ENCODE measurements at places on chromosomes 16 and 17.

- no peak for DNase-seq
Observed at GRCh38 chr16:80449392-80449791, 91.4 kb upstream of the DYNLRB2 start.

DNA sequence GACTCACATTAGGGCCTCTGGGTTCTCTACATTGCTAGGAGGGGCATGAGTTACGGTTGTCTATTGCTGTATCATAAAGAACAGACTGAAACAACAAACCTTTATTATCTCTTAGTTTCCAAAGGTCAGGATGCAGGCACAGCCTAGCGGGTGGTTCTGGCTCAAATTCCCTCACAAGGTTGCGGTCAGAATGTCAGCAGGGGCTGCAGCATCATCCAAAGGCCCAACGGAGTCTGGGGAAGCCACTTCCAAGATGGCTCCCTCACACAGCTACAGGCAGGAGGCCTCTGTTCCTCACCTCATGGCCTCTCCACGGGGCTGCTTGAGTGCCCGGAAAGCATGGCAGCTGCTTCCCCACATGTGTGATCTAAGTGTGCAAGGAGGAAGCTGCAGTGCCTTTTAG lies 29.6 kb upstream of the ZFPM1 start:
- no peak for DNase-seq

GRCh38 chr17:49114703-49115102 lies 17.9 kb upstream of the B4GALNT2 start:
- no peak for DNase-seq

GRCh38 chr16:49019831-49020230 lies 261.8 kb downstream of the CBLN1 start:
- no peak for DNase-seq

GRCh38 chr17:81013642-81014041 lies 21.3 kb upstream of the BAIAP2 start:
- no peak for DNase-seq

DNA sequence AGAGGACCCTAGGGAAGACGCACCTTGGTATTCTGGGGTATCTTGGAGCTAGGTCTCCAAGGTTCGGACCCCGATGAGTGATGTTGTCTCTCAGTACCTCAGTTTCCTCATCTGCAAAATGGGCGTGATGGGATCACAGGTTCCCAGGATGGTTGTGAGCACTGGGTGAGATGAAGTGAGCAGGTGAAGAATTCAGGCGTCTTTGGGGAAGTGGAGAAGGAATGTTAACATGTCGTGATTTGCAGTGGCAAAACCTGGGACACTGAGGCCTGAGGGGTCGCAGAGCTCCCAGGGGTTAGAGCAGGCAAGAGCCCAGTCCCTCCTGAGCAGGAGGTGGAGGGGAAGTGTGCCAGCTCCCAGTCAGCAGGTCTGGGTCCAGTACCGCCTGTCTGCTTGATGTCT lies 215.1 kb upstream of the GSE1 start:
- no peak for DNase-seq

DNA sequence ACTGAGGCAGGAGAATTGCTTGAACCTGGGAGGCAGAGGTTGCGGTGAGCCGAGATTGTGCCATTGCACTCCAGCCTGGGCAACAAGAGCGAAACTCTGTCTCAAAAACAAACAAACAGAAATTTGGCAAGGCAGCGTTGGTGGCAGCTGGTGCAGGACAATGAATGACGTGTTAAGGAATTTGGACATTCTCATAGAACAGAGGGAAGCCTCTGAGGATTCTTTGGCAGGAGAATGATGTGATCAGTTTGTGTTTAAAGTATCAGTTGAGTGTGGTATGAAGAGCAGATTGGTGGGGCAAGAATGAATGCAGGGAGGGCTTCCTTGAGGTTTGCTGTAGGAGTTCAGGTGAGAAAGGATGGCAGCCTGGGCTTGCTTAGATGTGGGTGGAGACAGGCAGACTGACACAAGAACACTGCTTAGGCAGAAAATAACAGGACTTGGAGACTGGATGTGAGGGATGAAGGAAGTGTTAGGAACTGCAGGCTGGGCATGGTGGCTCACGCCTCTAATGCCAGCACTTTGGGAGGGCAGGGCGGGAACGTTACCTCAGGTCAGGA lies 4.8 kb downstream of the CYB5D2 start:
- no peak for DNase-seq

DNA sequence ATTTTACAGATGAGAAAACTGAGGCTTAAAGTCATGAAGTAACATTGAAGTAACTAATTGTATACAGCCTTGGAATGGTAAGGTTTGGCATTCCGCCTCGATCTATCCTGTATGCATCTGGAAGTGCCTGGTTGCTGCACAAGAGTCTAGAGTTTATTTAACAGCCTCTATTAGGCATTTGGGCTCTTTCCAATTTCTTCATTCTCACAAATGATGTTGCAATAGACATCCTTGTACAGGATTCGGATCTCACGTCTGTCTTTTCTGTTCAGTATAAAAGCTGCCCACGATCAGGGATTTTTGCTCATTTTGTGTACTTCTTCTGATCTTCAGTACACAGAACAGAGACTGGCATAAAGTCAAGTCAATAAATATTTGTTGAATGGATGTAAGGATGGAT lies 100.5 kb downstream of the AIPL1 start:
- DNase-seq: no peak

DNA sequence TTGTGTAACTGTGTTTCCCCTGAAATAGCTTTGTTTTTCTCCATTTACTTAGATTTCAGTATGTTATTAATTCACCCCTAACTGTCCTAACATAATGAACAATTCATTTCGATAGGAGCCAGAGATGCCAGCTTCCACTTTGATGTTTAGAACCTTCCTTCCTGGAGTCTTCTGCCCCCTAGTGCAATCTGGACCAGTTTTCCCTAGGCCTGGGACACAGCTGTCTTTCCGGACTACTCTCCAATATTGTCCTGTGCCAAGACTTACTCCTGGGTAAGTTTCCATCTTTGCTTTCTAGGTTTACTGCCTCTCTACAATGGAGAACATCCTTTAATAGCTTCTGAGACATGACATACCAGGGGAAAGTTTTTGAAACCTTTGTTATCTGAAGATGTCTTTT lies 12.8 kb downstream of the RECQL5 start:
- no peak for DNase-seq

DNA sequence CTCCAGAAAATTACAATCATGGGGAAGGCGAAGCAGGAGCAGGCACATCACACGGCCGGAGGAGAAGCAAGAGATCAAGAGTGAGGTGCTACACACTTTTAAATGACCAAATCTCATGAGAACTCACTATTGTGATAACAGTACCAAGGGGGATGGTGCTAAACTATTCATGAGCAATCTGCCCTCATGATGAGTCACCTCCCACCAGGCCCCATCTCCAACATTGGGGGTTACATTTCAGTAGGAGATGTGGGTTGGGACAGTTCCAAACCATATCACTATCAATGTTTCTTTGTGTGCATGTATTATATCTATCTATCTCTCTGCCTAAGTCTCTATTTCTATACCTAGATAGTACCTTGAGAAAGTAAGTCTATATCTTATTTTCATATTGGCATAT lies 724.8 kb downstream of the CDH11 start:
- no peak for DNase-seq

- no peak for DNase-seq
Observed at GRCh38 chr17:78040440-78041385, 82.2 kb downstream of the TNRC6C start.

- no peak for DNase-seq
Observed at GRCh38 chr17:29557085-29557738, 9.6 kb downstream of the ABHD15 start.

- DNase-seq: no peak
Observed at GRCh38 chr16:47310792-47311211, 150.1 kb downstream of the ITFG1 start.

- no peak for DNase-seq
Observed at GRCh38 chr17:78429618-78429995, 51.2 kb downstream of the PGS1 start.

DNA sequence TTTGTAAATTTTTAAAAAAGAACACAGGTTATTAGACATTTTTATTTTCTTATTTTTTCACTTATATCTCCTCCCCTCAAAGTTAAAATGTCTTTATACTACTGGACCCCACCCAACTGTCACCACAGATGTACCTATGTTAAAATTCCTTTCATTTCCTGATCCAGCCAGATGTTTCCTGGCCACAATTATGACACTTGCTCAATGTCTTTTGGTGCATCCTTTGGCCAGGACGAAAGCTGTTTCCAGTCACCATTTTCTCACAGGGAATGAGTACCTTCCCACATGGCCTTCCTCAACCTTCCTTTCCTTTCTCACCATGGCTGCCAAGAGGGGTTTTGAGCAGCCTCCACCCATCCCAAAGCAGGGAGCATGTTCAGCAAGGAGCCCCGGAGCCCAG lies 365.7 kb upstream of the MAF start:
- no peak for DNase-seq

- no peak for DNase-seq
Observed at GRCh38 chr16:56329887-56330286, 95.5 kb downstream of the AMFR start.

GRCh38 chr16:19375561-19376158 lies 42.0 kb upstream of the TMC5 start:
- no peak for DNase-seq

GRCh38 chr16:76835339-76835738 lies 355.7 kb upstream of the MON1B start:
- no peak for DNase-seq

- no peak for DNase-seq
Observed at GRCh38 chr16:1913327-1914083, 4.7 kb downstream of the HS3ST6 start.

DNA sequence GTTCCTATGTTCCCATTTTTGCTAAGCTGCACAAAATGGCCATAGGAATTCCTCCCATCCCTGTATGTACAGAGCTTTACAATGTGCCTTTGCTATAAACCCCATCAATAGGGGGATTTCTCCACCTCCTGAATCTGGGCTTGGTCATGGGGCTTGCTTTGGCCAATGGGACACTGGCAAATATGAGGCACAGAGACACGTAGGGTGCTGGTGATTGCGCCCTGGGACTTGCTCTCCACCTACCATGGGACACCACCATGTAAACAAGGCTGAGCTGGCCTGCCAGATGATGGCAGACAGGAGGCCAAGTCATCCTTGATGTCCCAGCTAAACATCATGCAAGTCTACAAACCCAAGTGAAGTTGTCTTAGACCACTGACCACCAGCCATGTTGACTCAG lies 15.3 kb upstream of the ALDH3A1 start:
- DNase-seq: no peak

DNA sequence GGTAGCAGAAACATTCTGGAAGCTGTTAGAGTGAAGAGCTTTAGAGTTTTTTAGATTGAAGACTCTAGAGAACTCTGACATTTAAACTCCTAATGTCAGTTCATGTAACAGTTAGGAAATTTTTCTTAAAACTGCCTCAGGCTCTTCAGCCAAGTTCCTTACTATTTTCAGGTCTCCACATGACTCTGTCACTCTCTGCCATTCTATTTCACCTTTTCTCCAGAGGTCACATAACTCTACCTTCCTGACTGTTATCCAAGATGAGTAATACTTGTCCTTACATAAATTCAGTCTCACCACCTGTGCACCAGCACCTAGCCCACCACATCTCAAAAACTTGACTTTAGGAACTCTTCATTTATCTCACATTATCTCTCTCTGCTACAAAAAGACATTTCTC lies 347.1 kb upstream of the CA10 start:
- no peak for DNase-seq

- DNase-seq: no peak
Observed at GRCh38 chr16:73365016-73365551, 317.2 kb upstream of the ZFHX3 start.

GRCh38 chr17:72657467-72658317 lies 434.8 kb downstream of the SLC39A11 start:
- DNase-seq: no peak

- DNase-seq: no peak
Observed at GRCh38 chr16:14667347-14668266, 26.5 kb downstream of the PLA2G10 start.

DNA sequence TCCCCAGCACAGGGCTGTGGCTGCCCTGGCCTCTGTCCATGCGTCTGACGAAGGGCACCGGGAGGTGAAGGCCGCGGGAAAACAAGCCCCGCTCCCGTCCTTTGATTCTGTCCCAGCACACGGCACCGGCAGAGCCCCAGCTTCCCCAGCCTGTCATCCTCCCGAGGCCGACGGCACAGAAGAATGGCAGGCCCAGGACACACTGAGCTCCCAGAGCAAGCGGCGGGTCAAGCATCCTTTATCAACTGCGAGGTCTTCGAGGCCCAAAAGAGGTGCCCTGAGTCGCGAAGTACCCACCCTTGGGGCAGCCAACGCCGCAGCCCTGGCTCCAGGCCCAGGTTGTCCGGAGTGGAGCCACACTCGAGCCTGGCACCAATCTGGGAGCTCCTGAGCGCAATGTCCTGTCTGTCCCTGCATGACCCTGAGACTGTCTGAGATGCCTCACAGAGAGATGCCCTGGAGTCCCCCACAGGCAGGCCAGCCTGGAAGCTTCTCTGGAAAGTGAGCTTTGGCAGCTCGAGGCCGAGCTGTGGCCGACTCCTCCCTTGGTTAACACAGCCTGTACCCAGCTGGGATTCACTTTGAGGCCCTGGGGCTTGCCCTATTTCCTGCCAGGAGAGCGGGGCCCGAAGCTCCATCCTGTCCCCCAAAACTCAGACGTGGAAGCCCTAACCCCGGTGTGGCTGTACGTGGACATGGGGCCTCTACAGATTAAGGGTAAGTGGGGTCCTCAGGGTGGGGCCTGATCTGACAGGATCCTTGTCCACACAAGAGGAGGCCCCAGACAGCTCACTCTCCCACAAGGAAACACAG lies 23.3 kb downstream of the SLC7A5 start:
- no peak for DNase-seq

DNA sequence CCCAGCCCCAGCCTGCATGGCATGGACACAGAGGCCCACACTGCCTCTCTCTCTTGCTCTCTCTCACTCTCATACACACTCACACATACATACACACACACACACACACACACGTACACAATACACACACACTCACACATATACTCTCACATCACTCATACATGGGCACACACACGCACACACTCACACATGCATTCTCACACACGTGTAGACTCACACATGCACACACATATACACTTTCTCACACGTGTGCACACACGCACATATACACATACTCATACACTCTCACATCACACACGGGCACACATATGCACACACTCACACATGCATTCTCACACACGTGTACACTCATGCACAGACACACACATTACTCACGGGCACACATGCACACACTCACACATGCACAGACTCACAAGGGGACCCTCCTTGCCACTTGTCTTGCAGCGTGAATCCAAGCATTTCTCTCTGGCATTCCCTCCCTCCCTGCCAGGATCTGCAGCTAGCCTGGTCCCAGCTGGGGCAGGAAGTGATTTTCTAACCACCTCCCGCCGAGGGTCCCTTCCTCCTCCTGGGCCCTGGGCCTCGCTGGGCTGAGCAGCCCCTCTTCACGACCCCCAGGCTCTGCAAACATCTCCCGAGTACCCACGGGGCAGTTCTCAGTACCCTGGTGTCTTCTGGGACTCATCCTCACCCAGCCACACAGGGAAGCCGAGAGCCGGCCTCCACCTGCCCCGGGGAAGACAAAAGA lies 37.5 kb downstream of the IL21R start:
- DNase-seq: no peak

- DNase-seq: no peak
Observed at GRCh38 chr16:3787924-3788661, 70.8 kb upstream of the TRAP1 start.
